Activated naive CD4-positive, alpha-beta T cell treated with anti-CD3 and anti-CD28 coated beads, Interleukin-2, amount 10 ng/mL, durations not matched to agents 7 days and 5 days (primary cell): ENCODE measurements at places on chromosomes 7 and 10.

GRCh38 chr7:142873281-142873784 is 12.2 kb downstream of the TRPV6 start:
- peak; percentile 56 for DNase-seq

DNA sequence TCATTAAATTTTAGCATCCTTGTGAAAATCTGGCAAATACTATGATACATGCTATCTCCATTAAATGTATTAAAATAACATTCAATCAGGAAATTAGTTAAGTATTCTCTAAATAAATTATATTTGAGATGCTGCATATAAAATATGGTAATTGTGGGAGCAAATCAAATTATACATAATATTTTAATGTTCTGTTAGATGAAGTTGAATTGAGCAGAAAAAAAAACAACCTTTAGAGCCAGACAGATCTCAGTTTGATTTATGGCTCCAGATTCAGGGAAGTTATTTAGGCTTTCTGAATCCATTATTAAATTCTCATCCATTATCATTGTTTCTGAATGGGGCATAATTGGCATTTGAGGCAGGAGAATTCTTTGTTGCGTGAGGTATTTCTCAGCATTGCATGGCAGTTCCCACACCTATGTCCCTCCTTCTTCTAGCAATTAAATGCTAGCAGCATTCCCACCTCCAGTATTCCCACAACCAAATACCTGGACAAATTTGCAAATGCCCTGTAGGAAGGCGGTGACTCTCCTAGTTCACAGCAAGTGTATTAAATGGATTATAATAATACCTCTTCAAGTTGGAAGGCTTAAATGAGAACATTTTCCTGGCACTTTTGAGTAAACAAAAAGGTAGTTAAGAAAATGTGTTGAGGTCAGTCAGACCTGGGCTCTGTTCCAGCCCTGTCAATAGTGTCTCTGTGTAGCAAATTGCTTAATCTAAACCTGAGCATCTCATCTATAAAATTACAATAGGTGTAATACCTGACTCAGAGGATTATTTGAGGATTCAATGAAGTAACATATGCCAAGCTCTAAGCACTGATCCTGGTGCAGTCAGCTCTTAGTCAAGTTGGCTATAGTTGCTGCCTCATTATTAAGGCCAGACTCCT is 108.9 kb downstream of the RNLS start:
- no peak for DNase-seq

GRCh38 chr10:77698267-77698931 is 60.8 kb upstream of the KCNMA1 start:
- DNase-seq = no peak

- DNase-seq = no peak
These were observed 153.8 kb downstream of the PRKG1 start for GRCh38 chr10:51227897-51228713.

DNA sequence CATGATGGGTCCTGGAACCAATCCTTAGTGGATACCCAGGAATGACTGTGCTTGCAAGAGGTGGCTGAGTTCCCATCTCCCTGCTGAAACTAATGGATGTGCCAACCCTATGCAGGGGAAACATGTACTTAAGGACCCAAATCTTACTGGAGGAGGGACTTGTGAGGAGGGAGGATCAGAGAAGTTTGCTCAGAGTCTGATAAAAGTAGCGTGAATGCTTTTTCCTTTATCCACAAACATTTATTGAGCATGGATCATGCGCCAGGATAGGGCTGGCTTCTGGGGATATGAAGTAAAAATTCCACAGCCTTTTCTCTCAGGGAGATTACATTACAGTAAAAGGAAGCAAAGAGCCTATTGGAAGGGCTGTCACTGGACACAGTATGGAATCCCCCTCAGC is 358.5 kb downstream of the RPS24 start:
- no peak for DNase-seq
